AG09309 (cell line): ENCODE measurements at places on chromosomes 7 and 10.

DNA sequence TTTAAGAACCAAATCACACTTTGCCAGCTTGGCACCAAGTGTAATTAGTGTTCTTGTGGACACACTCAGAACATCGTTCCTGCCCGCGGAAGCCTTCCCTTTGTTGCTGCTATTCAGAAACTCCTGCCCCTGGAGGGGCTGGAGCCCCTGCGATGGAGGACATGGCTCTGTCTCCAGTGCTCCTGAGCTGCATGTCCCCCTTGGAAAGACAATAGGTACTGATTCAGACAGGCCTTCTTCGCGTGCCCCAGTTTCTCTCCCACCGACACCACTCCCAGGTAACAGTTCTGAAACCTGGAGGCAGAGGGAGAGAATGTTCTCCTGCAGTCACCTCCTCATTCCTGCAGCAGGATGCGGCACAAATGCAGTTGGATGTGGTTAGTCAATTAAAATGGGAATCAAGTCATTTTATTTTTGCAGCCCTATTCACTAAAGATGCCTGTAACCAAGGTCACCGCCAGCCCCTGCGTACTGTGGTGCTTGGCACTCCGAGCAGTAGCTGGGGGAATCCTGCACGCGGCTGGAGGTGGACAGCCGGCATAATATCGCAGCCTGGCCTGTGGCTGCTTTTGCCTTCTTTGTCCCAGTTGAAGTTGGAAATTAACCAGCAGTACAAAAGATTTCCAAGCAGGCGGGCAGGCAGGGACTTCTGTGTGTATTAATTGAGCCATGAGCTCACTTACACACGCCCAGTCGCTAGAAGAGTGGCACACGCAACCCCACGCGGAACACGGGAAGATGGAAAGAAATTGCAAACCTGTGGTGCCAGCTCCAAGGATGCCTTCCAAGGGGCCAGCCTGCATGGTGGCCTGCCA lies 205.7 kb downstream of the EBF3 start:
- DNase-seq, result no peak

DNA sequence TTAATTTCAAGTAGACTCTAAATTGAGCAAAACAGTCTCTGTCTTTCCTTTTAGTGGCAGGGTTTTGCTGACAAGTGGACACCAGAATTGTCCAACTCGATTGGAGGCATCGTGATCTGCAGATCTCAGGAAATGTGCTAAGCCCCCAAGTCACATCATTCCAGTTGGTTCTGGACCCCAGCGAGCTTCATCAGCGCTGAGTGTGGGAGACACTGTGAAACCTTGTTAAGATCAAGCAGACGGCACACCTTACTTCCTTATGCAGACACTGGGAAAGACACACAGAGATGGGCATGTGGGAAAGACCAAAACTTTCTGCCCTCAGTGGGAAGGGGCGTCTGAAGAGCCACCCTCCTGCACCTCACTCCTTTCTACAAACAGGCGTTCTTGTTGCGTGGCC lies 440.8 kb downstream of the GLRX3 start:
- no peak for DNase-seq

- no peak for DNase-seq
Observed at GRCh38 chr7:44347546-44348114, 22.2 kb upstream of the CAMK2B start.

- no peak for DNase-seq
Observed at GRCh38 chr7:73810998-73811360, 19.8 kb upstream of the CLDN4 start.

DNA sequence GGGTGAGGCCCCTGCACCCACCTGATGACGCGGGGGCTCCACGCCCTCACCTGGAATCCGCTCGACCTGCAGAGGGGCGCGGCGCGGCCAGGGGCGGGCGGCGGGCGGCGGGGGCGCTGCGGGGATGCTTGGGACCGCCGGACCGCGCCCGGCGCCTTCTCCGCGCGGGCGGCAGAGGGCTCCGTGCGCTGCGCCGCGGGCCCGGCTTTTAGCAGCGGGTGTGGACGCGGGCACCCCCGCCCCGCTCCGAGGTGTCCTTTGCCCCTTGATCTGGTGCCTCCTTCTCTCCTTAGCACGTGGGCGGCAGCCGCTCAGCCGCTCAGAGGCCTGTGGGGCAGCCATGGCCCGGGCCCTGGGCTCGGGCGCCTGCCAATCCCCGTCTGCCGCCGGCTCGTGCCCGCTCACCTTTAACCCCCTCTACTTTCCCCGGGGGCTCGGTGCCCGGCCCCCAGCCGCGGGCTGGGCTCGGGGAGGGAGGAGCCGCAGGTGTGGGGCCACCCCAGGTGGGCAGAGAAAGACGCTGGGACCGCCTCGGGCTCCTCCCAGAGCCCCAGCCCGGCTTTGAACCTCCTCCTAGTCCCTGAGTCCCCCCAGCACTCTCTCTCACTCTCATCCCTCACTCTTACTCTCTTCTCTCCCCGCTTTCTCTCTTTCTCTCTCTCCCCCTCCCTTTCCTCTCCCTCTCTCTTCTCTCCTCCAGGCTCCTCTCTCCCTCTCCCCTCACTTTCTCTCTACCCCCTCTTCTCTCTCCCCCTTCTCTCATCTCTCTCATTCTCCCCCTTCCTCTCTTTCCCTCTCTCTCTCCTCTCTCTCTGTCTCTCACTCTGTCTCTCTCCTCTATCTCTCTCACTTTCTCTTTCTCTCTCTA lies 19.7 kb upstream of the VPS37D start:
- no peak for DNase-seq

GRCh38 chr10:17607603-17608332 lies 9.4 kb downstream of the HACD1 start:
- no peak for DNase-seq

GRCh38 chr10:113890769-113891168 lies 36.3 kb downstream of the NHLRC2 start:
- no peak for DNase-seq

DNA sequence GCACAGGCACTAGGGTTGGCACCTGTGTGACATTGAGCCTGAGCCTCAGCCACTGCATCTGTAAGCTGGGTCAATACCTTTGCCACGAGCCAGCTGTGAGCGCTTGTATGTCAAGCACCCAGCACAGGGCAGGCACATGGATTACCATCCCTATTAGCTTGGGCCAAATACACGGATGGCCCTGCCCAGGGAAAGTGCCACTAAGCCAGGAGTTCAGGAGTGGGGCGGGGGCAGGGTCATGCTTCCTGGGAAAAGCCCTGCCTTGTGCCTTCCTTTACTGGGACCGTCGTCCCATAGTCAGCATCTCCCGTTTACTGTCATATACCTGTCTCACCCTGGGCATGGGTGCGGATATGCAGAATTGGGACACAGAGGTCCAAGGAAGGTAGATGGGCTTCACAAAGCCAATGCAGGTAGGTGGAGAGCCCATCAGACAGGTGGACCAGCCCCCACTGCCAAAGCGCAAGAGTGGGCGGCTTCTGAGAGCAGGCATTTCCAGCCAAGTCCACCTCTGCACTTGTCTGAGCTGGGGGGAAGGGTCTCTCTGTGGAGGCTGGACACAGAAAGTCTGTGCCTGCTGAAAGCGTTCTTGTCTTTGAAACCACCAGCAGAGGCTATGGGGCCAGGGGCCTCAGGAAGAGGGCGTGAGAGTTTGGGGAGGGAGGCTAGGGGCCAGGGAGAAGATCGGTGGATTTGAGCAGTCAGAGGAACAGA lies 72.6 kb downstream of the VWA2 start:
- no peak for DNase-seq

DNA sequence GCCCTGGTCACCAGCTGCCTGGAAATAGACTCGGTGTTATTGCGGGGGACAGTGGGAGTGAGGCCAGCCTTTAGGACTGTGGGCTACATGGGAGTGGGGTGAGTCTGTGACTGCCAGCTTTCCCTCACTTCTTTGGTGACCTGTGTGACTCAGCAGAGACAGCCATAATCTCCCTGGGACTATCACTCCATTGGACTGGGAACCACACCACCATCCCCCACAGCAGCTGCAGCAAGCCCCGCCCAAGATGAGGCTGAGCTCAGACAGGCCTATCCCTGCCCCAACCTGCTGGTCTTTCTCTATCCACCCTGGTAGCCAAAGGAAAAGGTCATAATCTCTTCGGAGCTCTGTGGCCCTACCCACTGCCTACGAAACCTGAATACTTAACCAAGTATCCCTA lies 263.2 kb downstream of the FZD1 start:
- no peak for DNase-seq

- no peak for DNase-seq
Observed at GRCh38 chr10:13253726-13254125, 19.6 kb upstream of the UCMA start.

GRCh38 chr10:58757352-58758065 lies 244.8 kb downstream of the BICC1 start:
- DNase-seq, result no peak
